ENCODE measurements at places on chromosomes 2 and 18.
A peak's percentile ranks its signal among the peaks of the same experiment; 100 is the strongest.

- no peak for DNase-seq
Observed at GRCh38 chr2:18153741-18154140, 275.3 kb downstream of the KCNS3 start.

DNA sequence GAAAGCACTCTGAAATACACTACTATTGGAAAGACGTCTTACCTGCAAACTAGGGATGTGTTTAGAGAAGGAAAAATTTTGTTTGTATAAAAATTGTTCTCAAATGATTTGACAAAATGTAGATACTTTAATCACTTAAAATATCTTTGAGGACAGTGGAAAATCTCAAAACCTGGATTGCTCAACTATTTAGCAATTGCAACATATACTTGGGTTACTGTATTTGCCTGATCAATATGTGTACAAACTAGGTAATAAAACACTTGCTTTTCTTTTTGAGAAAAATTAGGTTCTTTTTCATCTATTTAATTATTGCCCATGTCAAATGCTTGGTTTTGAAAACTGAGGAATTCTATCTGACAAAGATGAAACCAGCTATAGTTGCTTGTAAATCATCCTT is 60.9 kb downstream of the CPS1 start:
- DNase-seq = no peak

GRCh38 chr2:125746321-125747164 is 909.4 kb upstream of the GYPC start:
- no peak for DNase-seq

- DNase-seq = no peak
Observed at GRCh38 chr18:42632801-42633200, 482.7 kb downstream of the RIT2 start.

GRCh38 chr2:238865744-238866355 is 18.0 kb downstream of the TWIST2 start:
- DNase-seq = no peak

- DNase-seq = no peak
Observed at GRCh38 chr2:187134306-187134705, 285.3 kb upstream of the ZSWIM2 start.

GRCh38 chr2:24457696-24458386 is 33.2 kb upstream of the NCOA1 start:
- no peak for DNase-seq

DNA sequence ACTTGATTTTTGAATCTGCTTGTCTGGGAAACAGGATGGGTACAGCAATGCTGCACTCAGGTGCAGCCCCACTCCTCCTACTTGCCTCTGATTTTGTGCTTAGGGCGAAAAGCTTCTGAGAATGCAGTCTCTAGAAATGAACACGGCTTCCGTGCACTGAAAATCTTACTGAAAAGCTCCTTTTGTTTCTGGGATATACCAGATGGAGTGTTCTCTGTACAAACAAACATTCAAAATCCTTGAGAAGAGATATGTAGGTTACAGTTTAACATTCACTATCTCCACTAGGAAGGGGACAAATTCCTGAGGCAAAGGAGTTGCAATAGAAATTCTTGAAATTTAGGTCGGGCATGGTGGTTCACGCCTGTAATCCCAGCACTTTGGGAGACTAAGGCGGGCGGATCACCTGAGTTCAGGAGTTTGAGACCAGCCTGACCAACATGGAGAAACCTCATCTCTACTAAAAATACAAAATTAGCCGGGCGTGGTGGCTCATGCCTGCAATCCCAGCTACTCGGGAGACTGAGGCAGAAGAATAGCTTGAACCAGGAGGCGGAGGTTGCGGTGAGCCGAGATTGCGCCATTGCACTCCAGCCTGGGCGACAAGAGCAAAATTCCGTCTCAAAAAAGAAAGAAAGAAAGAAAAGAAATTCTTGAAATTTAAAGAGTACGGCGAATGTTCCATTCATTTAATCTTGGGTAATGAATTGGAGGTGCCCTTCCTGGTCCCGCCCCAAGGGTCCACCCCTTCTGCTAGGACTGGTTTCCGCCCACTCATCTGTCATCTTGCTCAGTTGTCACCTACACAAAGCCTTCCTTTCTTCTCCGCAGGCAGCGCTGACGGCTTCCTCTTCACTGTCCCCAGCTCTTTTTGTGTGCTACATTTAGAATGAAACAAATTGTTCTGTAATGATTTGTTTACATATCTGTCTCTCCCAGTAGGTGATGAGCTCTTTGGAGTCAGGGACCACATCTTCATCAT is 92.4 kb downstream of the SOCS6 start:
- no peak for DNase-seq

- no peak for DNase-seq
Observed at GRCh38 chr18:49608366-49609255, 46.8 kb downstream of the LIPG start.

DNA sequence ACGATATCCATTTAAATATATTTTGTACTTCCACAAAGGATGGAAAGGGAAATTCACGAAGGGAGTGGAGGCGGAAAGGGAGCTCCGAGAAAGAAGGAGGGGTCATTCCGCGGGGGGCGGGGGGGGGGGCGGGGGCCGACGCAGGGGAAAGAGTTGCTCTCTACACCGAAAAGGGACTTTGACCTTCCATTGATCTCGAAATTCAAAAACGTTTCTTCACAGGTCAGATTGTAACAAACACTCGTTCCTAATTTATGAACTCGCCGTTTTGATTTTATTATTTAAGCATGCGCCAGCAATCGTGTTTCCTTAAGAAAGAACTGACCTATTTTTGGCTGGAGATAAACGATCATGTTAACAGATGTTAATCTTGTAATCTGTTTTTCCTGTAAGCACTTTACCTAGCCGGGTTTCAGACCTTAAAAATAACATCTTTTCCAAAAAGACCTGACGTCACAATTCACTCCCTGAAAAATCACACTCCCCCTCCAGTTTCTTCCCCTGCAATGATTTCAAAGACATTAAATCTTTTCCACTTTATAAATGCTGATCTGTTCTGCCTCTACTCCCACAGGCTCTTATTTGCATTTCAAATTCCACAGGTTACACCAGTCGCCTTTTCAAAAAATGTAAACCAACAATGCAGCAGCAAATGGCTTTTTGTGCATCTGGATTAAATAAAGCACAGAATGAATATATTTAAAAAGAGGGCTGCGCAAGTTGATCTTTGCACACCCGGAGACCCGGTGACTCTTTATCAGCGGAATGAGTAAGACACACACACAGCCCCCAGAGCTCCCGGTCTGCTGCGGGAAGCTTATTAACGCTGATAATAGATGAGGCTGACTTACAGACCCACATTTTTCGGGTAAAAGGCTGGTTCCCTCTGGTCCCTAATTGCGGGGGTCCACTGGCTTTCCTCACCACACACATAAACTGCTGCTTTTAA is 1.6 kb downstream of the ZNF516 start:
- DNase-seq = no peak

- no peak for DNase-seq
Observed at GRCh38 chr18:3691705-3692104, 241.7 kb downstream of the TGIF1 start.

DNA sequence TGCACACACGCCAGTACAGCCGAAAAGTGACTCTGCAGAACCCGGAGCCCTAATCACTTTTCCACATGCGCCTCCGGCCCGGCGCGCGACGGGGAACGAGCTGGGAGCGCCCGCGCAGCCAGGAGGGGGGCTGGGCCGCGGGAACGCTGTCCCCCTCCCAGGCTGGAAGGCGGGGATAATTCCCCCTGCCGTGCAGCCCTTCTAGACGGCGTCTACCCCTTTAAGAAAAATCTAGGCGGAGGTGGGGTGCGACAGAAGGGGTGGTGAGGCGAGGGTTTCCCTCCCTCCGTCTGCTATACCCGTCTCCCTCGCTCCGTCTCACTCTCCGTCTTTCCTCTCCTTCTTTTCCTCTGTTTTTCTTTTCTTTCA is 2.4 kb downstream of the CYP26B1 start:
- no peak for DNase-seq

DNA sequence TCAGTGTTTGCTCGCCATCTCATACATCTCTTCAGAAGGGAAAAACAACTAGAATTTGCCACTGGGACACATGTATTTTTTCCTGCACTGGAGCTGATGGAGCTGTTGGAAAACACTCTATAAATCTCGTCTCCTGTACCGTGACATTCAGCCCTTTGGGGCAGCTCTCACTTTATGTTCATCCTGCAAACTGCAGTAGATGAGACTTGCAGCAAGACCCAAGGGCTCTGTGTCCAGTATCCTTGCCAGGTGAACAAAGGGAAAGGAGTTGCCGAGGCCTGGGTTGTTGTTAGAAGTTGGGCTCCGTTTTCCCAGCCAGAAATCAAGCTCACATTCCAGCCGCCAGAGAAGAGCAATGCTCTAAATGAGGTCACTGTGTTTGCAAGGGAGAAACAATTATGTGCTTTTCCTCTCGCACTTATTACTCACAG is 285.1 kb downstream of the SLC4A3 start:
- DNase-seq = no peak

DNA sequence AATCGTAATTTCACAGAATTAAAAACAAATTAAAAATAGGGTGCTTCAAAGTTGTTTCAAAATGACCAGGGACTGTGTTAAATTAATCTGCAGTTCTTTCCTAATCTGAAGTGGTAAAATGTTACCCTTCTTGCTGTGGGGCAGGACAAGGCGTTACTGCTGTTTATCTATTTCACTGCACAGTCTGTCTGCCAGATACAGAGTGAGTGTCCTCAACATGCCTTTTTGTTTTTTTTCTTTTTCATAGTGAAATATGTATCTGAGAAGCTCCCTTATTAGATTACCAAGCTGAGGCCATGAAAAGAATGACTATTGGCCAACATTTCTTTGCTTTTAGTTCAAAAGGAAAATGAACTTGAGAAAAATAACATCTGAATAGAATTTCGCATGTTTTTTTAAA is 38.0 kb downstream of the KCTD1 start:
- DNase-seq = no peak

- DNase-seq = peak; percentile 39
Observed at GRCh38 chr2:159516241-159516758, 100.0 kb downstream of the BAZ2B start.

DNA sequence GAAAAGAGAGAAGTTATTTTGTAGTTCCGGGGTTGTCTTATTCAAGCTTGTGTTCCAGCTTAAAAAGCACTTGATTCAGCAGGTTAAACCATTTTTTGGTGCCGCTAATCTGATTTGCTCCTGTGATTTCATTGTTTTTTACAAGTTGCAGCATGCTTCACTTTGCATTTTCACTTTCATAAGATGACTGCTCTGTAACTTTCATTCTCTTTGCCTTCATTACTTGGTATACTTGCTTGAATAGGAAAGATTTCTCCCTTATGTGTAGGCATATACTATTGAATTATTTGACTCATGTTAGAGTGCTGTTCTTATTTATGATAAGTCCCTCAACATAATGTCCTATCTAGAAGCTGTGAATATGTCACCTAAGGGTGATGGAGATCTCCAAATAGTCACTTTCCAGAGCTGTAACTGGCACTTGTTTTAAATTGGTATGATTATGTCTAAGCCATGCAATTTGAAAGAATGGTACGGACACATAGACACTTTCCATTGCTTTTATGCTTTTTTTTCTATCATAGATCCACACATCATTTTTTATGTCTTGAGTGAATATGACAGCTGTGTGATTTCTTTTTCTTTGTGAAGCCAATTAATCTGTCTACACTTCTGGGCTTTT is 254.5 kb downstream of the DSEL start:
- DNase-seq = no peak

DNA sequence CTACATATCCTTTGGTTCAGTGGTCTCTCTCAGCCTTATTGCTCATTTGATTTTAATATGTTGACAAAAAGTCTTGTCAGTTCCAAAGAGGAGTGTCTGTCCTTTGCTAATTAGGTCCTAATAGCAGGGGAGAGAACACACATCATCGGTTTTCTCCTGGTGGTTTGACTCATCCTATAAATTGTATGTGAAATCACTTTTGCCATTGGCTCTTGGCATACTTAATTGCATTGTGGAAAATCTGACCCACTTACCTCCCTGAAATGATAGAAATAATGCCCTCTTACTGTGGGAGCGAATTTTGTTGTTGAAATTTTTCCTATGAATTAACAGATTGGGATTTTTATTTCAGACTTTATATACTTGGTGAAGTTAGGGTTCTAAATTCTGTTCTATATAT is 58.3 kb downstream of the MTCL1 start:
- DNase-seq = no peak

DNA sequence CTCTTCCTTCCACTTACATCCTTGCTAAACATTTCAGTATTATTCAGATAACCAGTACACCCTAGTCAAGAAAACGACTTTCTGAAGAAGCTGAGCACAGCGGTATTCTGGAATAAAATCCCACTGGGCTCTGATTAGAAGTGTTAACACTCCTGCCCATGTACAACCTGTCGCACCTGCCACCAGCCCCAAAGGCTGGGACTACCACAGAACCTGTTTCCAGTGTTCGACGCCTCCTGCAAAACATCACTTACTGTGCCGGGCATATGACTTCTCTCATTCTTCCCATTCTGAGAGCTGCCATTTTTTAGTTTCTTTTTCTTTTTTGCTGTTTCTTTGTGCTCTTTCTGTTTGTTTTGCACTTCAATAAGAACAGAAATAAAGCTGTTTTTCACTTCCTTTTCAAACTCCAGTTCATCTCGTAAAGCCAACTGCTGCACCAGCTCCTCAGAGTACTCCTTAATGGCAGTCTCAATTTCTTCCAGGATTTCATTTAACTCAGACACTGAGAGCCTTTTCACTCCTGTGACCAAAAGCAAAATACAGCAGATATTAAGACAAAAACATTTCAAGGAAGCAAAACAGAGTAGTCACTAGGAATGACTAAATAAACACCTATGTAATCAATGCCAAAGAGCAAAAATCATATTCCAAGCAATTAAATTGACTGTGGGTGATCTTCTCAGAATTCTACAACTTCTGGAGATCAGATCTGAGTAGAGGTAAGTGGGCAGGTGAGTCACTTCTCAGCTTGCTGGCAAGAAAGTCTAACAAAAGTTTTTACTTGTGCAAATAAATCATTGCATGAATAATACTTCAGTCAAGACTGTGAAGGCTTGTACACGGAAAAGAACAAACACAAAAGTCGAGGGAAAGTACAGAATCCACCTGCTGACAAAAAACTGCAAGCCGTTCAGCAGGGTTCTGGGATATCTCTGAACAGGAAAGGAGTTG is 19.3 kb downstream of the FEZ2 start:
- no peak for DNase-seq

DNA sequence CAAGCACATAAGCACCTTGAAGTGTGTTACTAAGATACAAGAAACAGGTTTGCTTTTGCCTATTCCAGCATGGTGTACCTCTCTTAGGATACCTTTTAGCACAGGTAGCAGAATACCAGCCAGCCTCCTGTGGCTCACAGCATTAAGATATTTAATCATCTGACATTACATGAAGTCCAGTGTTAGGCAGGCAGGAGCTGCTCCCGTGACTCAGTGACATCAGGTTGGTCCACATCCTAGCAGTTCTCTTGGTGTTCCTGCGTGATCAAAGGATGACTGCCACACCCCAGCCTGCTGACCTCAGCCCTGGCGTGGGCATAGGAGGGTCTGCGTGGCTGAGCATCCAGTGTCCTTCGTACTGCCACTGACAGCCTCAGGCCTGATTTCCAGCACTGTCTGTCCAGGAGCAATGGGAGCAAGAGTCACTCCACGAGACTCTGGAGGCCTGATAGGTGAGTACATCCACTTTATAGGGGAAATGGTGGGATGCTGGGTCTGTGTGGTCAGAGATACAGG is 3.6 kb upstream of the DTYMK start:
- DNase-seq = no peak

All from activated CD4-positive, alpha-beta T cell treated with anti-CD3 and anti-CD28 coated beads, Interleukin-2, amount 50 U/mL, for 16 hours (primary cell).